Spleen (tissue), 13 donors: ENCODE measurements at places on chromosomes 7 and 10.
A peak's percentile ranks its signal among the peaks of the same experiment; 100 is the strongest.

DNA sequence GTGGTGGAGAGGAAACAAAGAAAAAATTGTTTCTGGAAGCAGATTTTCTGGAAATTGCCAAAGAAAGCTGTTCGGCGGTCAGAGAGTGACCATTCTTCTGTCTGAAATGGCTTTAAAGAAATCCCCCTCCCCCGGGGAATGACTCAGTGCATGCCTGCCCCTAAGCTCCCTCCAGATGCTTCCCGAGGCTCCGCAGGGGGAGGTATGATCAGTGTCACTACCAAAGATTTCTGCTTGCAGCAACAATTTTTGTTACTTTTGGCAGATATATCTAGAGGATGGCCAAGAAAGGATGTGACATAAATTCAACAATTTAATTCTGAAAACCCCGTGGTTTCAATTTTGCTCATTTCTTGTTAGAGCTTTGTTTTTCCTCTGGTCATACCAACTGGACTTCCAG is 163.9 kb downstream of the JCAD start:
- H3K4me1 ChIP-seq: no peaks in the 10 kb centered on the region
- no peaks in the 10 kb centered on the region for H3K27me3 ChIP-seq
- no peaks in the 10 kb centered on the region for H3K36me3 ChIP-seq
- DNase-seq: no peak
- H3K27ac ChIP-seq: no peak overlapping the region
- H3K4me3 ChIP-seq: no peak overlapping the region

DNA sequence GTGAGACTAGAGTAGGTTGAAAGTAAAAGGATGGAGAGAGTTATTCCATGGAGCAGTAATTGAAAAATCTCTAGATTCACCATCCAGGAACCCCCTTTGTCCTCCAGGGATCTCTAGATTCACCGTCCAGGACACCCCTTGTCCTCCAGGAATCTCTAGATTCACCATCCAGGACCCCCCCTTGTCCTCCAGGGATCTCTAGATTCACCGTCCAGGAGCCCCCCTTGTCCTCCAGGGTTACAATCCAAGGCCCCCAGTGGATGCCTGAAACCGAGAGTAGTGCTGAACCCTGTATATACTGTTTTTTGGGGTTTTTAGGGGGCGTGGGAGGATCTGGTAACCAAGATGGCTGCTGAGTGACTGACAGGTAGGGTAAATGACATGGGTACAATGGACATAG is 38.3 kb upstream of the PPP2R2D start:
- no peaks in the 10 kb centered on the region for H3K27me3 ChIP-seq
- H3K4me1 ChIP-seq: no peaks in the 10 kb centered on the region
- H3K4me3 ChIP-seq: no peak overlapping the region
- no peak for DNase-seq
- H3K27ac ChIP-seq: no peak overlapping the region

DNA sequence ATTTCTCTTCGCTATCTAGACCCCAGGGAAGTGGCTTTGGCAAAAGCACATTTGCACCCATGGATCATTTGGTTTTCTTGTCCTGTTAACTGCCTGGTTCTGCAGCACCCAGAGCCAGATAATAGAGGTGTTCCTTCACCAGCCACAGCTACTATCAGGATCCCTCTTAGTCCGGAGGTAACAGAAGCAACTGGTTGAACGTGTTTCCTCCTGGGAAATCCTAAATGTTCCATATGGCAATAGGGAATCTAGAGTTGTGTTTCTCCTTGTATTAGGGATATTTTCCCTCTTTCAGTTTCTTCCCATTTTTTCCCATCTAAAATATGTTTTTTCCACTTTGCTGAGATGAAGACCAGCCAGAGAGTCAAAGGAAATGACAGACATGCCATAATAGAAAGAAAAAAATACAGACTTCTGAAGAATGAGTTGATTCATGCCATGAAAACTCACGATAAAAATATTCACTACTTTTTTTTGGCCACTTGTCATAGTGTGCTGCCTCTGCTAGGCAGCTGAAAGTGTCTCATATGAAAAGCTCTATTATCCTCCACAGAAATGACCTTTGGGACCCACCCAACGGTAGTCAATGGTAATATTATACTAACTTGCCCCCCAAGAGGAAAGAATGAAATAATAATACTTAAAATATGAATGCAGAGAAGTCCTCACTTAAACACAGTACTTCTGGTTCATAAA is 472.8 kb downstream of the KCNMA1 start:
- no peak overlapping the region for H3K4me3 ChIP-seq
- no peaks in the 10 kb centered on the region for H3K27me3 ChIP-seq
- no peaks in the 10 kb centered on the region for H3K36me3 ChIP-seq
- DNase-seq: no peak

DNA sequence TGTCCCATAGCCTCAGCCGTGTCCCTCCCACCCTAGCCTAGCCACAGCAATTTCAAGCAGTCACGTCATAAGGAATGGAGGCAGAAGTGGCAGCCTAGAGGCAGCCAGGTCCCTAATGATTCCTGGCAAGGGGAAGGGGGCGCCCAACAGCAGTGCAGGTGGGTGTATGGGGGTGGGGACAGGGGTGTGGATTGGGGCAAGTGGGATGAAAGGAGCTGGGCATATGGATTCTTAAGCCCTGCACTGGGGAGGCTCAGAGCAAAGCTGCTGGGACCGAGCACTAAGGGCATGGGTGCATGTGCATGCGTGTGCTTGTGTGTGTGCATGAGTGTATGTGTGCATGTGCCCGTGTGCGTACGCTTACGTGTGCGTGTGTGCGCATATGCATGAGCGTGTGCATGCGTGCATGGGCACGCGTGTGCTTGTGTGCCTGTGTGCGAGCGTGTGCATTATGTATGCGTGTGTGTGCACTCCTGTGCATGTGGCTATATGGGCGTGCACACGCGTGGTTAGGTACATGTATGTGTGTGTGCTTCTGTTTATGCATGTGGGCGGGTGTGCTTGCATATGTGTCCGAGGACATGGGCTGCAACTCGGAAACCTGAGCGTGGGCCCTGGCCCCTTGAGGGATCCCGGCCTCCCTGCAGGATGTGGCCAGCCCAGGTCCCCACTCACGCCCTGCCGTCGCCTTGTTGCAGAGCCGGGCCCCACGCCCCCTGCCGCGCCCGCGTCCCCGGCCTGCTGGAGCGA is 34.1 kb downstream of the SH2B2 start:
- no peaks in the 10 kb centered on the region for H3K4me1 ChIP-seq
- peaks cover 58% of the 10 kb centered on the region for H3K36me3 ChIP-seq
- no peak overlapping the region for H3K27ac ChIP-seq
- DNase-seq: peak; percentile 54

- H3K27me3 ChIP-seq: no peaks in the 10 kb centered on the region
- H3K27ac ChIP-seq: no peak overlapping the region
- no peak for DNase-seq
- no peak overlapping the region for H3K4me3 ChIP-seq
- no peaks in the 10 kb centered on the region for H3K4me1 ChIP-seq
- no peaks in the 10 kb centered on the region for H3K36me3 ChIP-seq
Measured at GRCh38 chr10:18737236-18737635, 78.0 kb downstream of the ARL5B start.

DNA sequence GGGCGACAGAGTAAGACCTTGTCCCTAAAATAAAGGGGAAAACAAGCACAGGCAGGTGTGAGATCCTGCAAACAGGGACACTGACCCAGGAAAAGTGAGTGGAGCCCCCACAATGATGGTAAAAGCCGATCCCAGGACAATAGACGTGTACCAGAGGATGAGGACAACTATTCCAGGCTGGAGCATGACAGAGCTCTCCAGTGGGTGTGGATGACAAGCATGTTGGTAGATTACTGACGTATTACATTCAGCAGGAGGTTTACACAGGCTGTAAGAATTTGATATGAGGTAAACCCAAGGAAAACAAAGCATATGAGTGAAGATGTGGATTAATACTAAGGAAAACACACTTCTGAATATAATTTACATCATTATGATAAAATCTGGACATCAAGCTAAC is 27.8 kb upstream of the SMURF1 start:
- no peak overlapping the region for H3K27ac ChIP-seq
- DNase-seq: no peak
- H3K4me3 ChIP-seq: no peak overlapping the region
- H3K27me3 ChIP-seq: no peaks in the 10 kb centered on the region

GRCh38 chr7:112056409-112056808 is 149.8 kb downstream of the DOCK4 start:
- no peaks in the 10 kb centered on the region for H3K36me3 ChIP-seq
- no peaks in the 10 kb centered on the region for H3K27me3 ChIP-seq
- no peak overlapping the region for H3K4me3 ChIP-seq
- no peak for DNase-seq
- H3K4me1 ChIP-seq: no peaks in the 10 kb centered on the region
- no peak overlapping the region for H3K27ac ChIP-seq

- H3K27ac ChIP-seq: no peak overlapping the region
- no peaks in the 10 kb centered on the region for H3K4me1 ChIP-seq
- no peaks in the 10 kb centered on the region for H3K27me3 ChIP-seq
- no peaks in the 10 kb centered on the region for H3K36me3 ChIP-seq
Measured at GRCh38 chr10:64571056-64571455, 1049.9 kb downstream of the REEP3 start.

DNA sequence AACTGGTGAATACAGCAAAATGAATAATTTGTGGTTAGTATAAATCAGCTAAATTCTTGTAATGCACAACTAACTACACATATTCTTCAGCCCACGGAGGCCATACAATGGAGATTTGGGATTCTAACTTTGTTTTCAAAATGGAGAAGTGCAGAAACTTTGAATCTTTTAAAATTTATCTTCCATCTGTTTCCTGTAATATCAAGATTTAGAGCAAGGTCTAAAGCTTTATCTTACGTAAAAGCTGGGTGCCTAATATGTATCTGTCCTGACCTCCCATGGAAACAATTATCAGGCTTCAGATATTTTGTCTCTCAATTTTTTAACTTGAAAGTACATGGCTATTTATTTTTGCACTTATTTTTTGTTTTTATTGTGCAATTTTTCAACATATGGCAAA is 5.0 kb upstream of the AHR start:
- no peaks in the 10 kb centered on the region for H3K36me3 ChIP-seq
- no peak overlapping the region for H3K4me3 ChIP-seq
- no peaks in the 10 kb centered on the region for H3K27me3 ChIP-seq
- H3K4me1 ChIP-seq: peaks cover 11% of the 10 kb centered on the region
- H3K27ac ChIP-seq: no peak overlapping the region
- DNase-seq: no peak

- H3K27me3 ChIP-seq: no peaks in the 10 kb centered on the region
- H3K36me3 ChIP-seq: no peaks in the 10 kb centered on the region
- no peak overlapping the region for H3K4me3 ChIP-seq
- DNase-seq: no peak
- no peak overlapping the region for H3K27ac ChIP-seq
- H3K4me1 ChIP-seq: peaks cover 4% of the 10 kb centered on the region
Measured at GRCh38 chr10:49410365-49411074, 14.6 kb upstream of the DRGX start.

DNA sequence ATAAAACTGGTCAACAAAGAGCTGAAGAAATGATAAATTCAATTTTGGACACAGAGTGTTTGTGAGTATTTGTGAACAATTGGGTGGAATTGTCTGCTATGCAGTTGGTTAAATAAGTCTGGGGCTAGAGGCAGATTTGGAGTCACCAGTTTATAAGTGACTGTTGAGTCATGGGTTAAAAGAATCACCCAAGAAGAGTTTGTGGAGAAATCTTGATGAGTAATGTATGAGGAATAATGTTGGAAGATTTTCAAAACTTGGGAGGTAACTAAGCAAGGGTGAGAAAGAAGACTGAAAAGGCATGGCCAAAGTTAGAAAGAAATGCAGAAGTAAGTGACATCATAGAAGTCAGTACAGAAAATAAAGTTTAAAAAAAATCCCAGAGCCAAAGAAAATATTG is 750.7 kb downstream of the MAGI2 start:
- no peaks in the 10 kb centered on the region for H3K4me1 ChIP-seq
- H3K4me3 ChIP-seq: no peak overlapping the region
- no peaks in the 10 kb centered on the region for H3K27me3 ChIP-seq
- DNase-seq: no peak
- H3K36me3 ChIP-seq: no peaks in the 10 kb centered on the region

GRCh38 chr10:35743851-35744250 is 101.8 kb upstream of the FZD8 start:
- no peak overlapping the region for H3K27ac ChIP-seq
- no peaks in the 10 kb centered on the region for H3K36me3 ChIP-seq
- DNase-seq: no peak
- no peaks in the 10 kb centered on the region for H3K27me3 ChIP-seq

DNA sequence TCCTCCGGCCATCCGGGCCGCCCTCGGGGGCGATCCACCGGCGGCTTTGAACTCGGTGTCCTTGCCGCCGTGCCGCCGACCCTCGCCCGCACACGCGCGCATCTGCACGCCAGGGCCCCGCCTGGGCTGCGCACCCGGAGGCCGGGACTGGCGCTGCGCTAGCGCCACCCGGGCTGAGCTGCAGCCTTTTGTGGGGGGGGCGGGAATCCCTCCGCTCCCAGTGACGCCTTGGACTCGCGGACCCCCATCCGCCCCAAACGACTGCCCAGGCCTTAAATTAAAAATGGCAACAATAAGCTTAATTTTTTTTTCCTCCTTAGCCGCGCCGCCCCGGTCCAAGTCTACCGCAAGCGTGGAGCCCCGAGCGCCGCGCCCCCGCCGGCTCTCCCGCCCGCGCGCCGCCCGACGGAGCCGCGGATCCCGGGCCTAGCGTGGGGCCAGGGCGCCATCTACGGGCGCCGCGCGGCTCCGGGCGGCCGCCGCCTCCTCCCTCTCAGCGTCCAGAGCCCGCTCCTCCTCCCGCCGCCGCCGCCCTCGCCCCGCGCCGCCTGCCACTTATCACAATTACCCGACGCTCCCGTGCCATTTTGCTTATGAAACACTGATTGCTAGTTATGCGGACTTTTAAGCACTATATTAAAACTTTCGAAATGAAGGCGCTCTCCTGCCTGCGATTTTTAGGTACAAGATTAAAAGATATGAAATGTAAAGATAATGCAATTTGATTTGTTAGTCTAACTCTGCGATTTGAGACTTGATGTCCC is 7.5 kb upstream of the EBF3 start:
- DNase-seq: peak; percentile 79

- H3K36me3 ChIP-seq: peaks cover 99% of the 10 kb centered on the region
- H3K27me3 ChIP-seq: no peaks in the 10 kb centered on the region
- no peak overlapping the region for H3K27ac ChIP-seq
- H3K4me3 ChIP-seq: no peak overlapping the region
- peak; percentile 77 for DNase-seq
- H3K4me1 ChIP-seq: no peaks in the 10 kb centered on the region
Measured at GRCh38 chr10:128078136-128078969, 47.9 kb downstream of the MKI67 start.

- no peaks in the 10 kb centered on the region for H3K4me1 ChIP-seq
- no peaks in the 10 kb centered on the region for H3K36me3 ChIP-seq
- H3K4me3 ChIP-seq: no peak overlapping the region
- no peak for DNase-seq
Measured at GRCh38 chr10:34168439-34168838, 646.7 kb downstream of the PARD3 start.

DNA sequence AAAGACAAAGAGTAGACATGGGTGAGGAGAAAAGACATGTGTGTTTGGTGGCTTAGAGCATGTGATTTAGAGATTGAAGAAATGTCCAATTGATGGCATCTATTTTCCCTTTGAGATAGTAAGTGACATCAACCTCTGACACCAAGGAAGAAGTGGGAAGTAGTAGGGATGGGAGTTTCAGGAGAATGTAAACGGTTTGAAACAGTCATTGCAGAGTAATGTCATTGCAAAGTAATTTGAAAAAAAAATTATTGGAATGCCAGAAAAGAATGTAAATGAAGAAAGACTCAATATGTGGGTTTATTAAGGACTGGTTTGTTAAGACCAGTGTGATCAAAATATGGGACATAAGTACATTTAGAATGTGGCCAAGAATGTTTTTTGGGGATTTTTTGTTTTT is 26.6 kb downstream of the GNG11 start:
- H3K4me3 ChIP-seq: no peak overlapping the region
- no peaks in the 10 kb centered on the region for H3K27me3 ChIP-seq
- no peak for DNase-seq
- no peaks in the 10 kb centered on the region for H3K4me1 ChIP-seq
- no peak overlapping the region for H3K27ac ChIP-seq
